Karpas-422 (cell line): ENCODE measurements at places on chromosomes 1 and 21.

- DNase-seq, result no peak
Measured at GRCh38 chr1:35555601-35556477, 1.4 kb downstream of the KIAA0319L start.

- DNase-seq, result no peak
Measured at GRCh38 chr1:228003461-228004330, 3.1 kb upstream of the WNT3A start.

- DNase-seq, result no peak
Measured at GRCh38 chr1:172761581-172762486, 102.9 kb downstream of the FASLG start.

- DNase-seq, result no peak
Measured at GRCh38 chr1:12339396-12339795, 109.6 kb downstream of the VPS13D start.

GRCh38 chr1:101165532-101165931, 71.3 kb upstream of the S1PR1 start:
- DNase-seq, result no peak

GRCh38 chr1:247119600-247120407, 15.6 kb upstream of the ZNF669 start:
- no peak for DNase-seq

GRCh38 chr1:7106442-7107108, 321.3 kb downstream of the CAMTA1 start:
- no peak for DNase-seq

- DNase-seq, result no peak
Measured at GRCh38 chr21:13854638-13855037, 245.1 kb downstream of the POTED start.

- DNase-seq, result no peak
Measured at GRCh38 chr1:48596046-48596445, 124.0 kb upstream of the SPATA6 start.

DNA sequence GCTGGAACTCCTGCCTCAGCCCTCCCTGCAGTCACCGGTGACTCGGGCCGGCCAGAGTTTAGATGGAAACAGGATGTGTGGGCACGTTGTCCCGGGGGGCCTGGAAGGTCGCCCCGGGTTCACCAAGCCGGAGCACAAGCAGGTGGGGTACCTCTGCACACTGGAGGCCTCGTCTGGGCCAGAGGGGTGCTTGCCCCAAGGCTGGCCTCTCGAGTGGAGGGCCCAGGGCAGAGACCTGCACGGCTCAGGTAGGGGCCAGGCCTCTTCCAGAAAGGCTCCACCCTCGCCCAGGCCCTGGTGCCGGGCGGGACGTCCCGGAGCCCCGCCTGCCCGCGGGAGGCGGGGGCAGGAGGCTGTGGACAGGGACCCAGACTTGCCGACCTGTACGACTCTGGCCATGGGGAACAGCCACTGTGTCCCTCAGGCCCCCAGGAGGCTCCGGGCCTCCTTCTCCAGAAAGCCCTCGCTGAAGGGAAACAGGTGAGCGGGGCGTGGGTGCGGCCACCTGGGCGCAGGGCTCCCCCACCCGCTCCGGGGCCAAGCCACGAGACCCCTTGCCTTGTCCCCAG, at the start of gene PLEKHN1:
PLEKHN1 (plus strand) TSS at position 348 of the 569 bp plus-strand sequence; CDS start at position 398, 50 bp downstream.
- no peak for DNase-seq

DNA sequence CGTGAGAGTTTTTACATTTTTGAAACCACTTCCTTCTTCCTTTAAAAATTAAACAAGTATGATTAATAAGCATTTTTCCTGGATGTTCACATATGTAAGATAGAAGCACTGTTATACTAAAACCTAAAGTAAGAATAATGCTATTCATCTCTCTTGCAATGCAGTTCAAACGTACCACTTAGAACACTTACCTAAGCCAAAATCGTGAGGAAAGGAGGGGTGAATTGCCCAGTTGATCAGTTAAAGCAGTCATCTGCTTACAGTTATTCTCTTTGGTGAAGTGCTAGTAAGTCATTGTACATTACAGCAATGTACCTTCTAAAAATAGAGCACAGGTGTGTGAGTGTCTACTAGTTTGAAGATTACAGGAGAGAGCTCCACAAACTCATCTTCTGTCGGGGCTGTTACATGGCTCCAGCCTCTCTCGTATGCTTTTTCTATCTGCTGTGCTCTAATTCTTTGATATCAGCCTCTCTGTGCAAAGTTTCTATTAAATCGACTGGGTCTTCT, 3.4 kb downstream of the NCAM2 start:
- no peak for DNase-seq

GRCh38 chr1:210264496-210265380, 32.1 kb downstream of the SERTAD4 start:
- DNase-seq, result no peak

DNA sequence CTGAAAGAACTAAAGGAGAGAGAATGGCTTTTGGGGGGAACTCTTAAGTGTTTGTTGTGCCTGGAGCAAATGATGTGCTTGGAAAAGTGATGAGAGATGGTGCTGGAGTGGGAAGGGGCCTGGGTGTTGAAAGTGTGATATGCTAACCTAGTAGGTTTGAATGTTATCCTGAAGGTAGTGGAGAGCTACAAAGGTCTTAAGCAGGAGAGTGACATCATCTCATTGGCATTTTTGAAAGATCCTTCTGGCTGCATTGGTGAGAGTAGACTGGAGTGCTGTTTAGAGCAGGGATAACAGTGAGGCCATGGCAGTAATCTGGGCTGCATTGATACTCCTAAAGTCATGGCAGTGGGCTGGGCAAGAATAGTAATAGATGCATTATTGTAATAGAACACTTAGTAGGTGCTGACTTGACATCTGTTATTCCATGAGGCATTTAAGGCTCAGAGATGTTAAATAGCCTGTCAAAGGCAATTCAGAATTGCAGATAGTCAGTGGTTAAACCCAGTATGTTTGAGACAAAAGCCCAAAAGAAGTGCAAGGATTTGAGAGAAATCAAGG, 44.5 kb downstream of the MDM4 start:
- no peak for DNase-seq

GRCh38 chr1:6447818-6448748, 17.9 kb downstream of the TNFRSF25 start:
- peak; percentile 78 for DNase-seq

GRCh38 chr1:20500716-20501115, 7.2 kb downstream of the MUL1 start:
- DNase-seq, result no peak

- peak; percentile 19 for DNase-seq
Measured at GRCh38 chr1:227952374-227953021, 4.8 kb upstream of the WNT9A start.

- DNase-seq, result no peak
Measured at GRCh38 chr1:39491146-39491921, at the start of gene BMP8A. Gene BMP8A (plus strand): TSS chr1:39491636. CDS start chr1:39491992, 356 bp downstream.

GRCh38 chr1:1281533-1282321, 1.5 kb downstream of the SCNN1D start:
- DNase-seq, result no peak

GRCh38 chr1:57512386-57512785, 88.5 kb upstream of the DAB1 start:
- no peak for DNase-seq

GRCh38 chr1:187654635-187655034, 825.9 kb downstream of the PLA2G4A start:
- DNase-seq, result no peak

DNA sequence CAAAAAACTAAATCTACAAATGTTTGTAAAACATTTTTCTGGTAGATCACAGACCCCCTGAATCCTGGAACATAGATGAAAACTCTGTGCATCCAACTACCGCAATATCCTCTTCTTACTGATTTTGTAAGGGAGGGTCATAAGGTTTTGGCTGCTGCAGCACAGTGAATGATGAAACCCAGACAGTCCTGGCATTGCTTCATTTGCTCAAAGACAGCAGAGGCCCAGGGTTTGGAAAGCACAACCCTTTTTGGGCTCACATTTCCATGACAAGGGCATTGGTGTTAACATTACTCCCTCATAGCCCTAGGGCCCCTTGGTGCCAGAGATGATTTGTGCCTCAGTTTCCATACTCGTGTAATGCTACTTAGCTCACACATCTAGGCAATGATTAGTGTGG, 51.2 kb downstream of the PLXNA2 start:
- no peak for DNase-seq
